ENCODE measurements at places on chromosomes 3 and 15.

DNA sequence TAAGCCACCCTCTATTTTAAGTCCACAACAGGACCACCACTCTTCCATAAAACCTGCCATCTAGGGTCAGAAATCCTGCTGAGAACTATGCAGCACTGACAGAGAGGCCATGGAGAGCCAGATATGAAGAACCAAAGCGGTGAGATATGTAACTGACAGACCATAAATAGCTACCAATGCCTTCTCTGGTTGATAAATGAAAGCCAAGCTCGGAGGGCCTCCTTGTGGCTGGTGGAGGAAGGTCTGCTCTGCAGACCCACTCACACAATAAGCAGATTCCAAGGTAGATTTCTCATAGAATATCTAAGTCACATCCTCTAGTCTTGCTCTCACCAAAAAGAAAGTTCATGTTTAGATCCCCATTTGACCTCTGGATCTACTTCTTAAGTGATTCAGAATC lies 38.9 kb downstream of the RYK start:
- DNase-seq = peak; percentile 5

DNA sequence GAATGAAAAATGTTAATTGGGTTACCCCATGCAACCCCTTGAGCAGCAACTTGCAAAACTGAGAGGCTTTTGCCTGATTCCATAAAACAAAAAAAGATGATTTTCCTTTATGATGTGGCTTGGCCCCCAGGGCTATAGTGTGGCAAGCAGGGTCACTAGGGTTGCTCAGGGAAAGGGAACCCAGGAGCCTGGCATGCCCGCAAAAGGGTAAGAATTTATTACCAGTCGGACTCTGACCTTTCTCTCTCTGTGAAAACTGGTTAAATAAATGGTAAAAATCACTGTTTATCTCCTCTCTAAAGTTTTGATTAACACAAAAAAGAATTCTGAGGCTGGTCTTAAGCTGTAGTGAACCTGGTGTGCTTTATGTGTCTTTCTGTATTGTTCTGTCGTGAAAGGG lies 37.7 kb upstream of the SEC61A1 start:
- no peak for DNase-seq

DNA sequence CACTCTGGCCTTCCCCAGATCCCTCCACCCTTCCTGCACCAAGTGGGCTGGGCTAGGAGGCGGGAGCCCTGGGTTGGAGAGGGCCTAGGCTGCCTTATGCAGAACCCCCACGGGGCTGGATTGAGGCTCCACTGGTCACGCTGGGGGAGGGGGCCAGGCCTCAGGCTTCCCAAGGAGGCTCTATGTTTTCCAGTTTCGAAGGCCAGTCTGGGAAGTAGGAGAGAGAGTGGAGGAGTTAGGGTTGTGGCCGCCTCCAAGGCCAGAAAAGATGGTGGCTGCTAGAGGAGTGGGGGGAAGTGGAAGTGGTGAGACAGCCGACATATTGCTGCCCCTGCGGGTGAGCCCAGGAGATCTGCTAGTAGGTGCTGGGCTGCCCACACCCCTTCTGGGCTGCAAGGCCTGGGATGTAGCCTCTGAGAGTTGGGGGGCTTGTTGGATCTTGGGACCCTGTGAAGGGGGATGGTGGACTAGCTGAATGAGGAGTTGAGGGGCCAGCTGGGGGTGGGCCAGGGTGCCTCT lies 1.2 kb downstream of the GNAI2 start:
- no peak for DNase-seq

- no peak for DNase-seq
Observed at GRCh38 chr3:140510303-140510861, 167.5 kb upstream of the TRIM42 start.

DNA sequence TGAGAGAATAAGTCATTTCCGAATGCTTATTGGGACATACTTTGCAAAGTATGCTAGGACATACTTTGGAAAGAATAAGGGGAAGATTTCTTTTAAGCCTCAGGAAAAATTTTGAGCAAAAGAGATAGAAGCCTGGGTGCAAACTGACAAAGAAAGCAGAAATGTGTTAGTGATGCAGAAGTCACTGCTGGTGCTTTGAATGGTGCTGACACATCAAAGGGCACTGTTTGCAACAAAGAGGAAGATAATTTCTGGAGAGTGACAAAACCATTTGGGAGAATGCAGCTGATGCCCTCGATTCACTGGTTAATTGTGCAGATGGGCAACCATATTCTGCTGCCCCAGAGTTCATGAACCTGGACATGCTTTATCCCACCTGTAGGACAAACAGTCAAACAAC lies 11.0 kb upstream of the RAP2B start:
- no peak for DNase-seq

DNA sequence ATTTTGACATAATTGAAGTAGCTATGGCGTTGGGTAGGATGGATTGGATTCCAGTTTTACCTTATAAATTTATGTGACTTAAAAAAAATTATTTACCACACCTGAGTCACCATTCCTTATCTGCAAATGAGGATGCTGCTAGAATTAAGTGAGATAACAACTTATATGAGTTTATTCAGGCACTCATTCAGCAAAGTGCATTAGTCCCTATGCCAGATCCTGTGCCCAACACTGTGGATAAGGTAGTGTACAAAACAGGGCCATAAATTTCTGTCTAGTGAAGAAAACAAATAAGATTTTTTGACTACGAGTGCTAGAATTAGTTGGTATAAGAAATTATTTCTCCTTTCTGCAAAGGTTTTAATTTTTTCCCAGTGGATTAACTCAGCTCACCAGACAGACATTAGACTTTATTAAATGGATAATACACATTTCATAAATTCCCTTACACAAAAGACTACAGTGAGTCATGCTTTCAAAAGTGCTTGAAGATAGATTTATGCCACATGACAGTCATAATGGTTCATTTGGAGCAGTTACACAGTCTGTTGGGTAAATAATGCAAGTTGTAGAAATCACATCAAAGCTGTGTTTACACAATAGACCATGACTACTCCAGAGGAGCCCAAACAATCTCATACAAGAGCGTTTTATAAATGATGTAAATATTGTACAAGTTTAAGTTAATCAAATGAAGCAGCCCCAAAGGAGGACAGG lies 129.9 kb upstream of the TGFBR2 start:
- no peak for DNase-seq

GRCh38 chr15:88835646-88836045 lies 32.4 kb downstream of the ACAN start:
- DNase-seq = no peak

DNA sequence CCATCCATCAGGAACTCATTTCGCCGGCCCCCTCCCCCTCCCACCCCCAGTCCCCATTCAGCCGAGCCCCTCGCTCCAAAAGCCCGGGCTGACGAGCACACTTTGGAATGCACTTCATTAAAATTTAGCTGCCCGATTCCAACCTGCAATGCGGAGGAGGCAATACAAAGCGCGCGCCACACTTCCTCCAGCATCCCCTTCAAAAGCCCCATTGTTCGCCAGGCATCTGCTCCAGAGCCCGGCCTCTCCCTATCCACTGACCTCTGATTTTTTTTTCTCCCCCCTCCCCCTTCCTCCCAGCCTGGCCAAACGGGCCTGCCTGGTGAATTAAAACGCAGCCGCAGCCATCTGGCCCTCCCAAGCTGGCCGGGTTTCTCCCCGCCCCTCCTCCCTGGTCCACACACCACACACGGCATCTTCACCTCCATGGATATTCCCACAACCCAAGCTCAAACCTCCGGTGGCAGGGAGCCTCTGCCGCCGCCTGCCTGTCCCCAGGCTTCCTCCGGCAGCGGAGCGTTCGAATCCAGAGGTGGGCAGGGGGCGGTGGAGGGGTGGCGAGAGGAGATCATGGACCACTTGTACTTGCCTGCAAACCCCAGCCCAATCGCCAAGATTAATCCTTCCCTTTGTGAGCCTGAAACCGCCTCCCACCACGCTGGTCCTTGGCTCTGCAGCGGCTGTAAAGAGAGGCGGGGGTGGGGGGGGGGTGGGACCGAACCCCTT lies 441.3 kb downstream of the MAGI1 start:
- peak; percentile 35 for DNase-seq

GRCh38 chr15:25327686-25328085 lies 111.1 kb downstream of the UBE3A start:
- DNase-seq = no peak

GRCh38 chr3:42067326-42067725 lies 23.8 kb upstream of the TRAK1 start:
- DNase-seq = no peak

GRCh38 chr15:77538793-77539497 lies 93.8 kb downstream of the LINGO1 start:
- no peak for DNase-seq

GRCh38 chr3:106635271-106635670 lies 742.0 kb upstream of the CCDC54 start:
- no peak for DNase-seq

- no peak for DNase-seq
Observed at GRCh38 chr15:60970246-60971170, 258.6 kb downstream of the RORA start.

DNA sequence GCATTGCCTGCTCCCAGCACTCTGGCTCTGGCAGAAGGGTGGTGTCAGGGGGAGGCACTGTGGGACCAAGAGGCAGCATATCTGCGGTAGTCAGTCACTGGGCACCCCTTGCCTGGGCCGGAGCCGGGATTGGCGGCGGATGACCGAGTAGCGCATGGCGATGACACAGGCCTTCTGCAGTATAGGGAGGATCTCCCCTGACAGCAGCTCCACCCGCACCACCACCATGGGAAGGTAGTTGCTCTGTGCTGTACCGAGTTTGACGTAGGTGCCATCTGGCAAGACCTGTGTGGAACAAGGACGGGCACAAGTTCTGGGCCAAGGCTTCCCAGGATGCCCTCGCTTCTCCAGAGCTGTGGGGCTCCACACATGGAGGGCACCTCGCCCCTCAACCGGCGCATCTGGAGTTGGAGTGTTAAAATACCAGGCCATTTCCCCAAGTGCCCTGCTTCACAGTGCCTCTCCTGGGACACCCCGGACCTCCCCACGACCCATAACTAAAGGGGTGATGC lies 6.6 kb downstream of the ACOX2 start:
- no peak for DNase-seq
